ENCODE measurements at places on chromosomes 3 and 15.

DNA sequence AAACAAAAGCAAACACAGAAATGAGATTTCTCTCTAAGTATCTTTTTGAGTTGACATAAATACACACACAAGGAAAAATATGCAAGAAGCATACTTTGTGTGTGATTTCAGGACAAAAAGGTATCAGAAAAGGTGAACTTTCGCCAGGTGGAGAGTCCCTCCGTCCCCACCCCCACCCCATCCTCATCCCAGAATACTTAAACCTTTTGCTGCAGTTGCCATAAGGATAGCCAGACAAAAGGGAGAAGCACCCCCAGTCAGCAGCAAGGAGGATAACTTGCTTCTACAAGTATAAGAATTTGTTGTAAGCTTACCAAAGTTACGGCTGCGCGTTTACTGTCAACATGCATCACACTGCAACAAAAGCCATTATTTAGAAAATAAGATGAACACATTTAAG lies 10.3 kb downstream of the FOXP1 start:
- DNase-seq: no peak

DNA sequence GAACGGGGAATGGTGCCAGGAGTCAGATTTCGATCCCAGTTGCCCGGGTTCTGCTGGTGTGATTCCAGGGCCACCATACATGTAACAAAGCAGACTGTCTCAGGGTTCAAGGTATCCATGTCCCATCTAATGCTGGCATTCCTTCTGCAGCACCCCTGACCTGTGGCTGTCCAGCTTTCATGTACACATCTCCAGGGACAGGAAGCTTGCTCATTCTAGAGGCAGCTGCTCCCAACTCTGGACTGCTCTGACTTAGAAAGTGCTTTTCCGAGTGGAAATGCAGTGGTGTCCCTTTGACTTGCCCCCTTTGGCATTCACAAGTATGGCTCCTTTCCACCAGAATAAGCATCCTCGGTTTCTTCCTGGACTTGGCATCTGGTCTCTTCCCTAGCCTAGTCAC lies 30.9 kb downstream of the PML start:
- DNase-seq: no peak

DNA sequence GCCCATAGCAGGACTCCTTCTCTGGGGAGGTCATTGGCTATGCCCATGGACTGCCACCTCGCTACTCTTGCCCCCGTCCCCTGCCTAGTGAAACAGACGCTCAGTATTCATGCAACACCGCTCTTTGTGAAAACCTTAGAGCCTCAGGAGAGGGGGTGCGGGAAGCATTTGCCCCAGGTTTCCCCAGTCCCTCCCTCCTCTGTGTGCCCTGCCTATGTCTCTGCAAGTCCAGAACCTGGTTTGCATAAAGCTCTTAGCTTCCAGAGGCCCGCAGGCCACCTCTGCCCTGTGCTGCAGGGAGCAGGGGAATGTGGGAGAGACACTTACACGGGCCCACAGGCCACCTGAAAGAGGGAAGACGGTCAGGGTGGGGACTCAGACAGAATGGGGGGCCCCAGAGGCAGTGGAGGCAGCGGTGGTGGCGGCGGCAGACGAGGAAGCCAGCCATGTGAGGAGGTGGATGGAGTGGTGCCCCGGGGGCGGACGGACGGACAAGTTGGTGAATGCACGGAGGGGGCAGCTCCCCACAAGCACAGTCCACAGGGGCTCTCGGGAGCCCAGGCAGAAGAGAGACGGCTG lies 33.8 kb upstream of the CTSH start:
- no peak for DNase-seq

GRCh38 chr15:80828796-80829195 lies 49.6 kb downstream of the CEMIP start:
- no peak for DNase-seq

- no peak for DNase-seq
Observed at GRCh38 chr3:63467392-63467791, 185.1 kb upstream of the SNTN start.

GRCh38 chr3:100082714-100083113 lies 31.6 kb downstream of the FILIP1L start:
- no peak for DNase-seq

DNA sequence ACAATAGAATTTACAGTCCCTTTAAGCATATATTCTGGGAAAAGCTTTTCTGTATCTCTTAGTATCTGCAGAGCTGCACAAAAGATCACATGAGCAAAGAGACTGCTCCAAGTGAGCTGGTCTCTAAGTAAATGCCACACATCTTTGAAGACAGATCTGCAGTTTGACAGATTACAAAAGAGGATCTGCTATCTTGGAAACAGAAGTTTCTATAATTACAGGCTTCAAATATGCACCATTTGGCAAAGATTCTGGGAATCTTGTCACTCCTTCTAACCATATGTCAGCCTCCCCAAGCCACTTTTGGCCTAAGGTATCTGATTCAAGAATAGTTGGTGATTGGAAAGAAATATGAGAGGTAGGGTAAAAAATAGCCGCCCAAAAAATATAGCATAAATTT lies 9.6 kb upstream of the CFAP44 start:
- DNase-seq: peak; percentile 29

DNA sequence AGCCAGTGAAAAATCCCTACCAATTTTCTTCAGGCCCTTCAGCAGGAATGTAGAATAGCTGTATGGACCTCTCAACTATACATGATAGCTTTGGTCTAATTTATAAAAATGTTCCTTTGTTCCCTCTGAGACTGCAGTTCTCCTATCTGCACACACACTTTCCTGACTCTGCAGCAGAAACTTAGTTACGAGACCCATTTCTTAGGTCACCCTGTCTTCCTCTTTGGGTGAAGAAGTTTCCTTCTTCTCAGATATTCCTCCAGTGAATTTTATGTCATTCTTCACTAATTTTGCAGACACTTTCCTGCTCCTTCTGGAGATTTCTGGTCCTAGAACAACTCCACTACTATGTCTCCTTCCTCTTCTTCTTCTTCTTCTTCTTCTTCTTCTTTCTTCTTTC lies 42.6 kb downstream of the CD200R1L start:
- no peak for DNase-seq

DNA sequence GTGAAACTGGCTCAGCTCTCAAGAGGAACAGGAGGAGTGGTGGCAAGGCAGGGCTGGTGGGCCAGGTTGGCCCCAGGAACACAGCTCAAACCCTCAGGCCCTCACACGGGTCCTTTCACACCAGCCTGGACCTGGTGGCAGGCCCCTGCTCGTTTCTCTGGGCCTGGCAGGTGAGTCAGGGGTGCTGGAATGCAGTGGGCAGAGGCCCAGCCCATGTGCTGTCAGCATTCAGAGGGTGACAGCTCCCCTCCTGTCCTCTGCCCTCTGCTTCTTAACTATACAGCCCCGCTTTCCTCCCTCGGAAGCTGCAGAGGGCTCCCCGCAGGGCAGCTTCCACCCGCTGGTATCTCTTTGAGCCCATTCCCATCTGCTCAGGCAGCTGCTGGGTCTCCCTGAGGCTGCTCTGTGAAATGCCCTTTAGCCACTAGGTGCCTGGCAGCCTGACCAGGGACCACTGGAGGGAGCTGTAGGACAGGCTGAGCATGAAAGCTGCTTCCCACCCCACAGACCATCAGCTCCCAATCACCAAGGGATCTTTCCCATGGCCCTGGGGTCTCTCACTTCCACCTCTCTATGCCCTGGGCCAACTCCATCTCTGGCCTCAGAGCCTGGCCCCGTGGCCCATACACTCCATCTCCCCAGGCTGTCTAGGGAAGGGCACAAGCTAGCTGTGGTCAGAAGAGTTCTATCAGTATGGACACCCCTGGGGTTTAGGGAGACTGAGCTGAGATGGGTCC lies 24.8 kb downstream of the SHF start:
- DNase-seq: peak; percentile 51

- DNase-seq: no peak
Observed at GRCh38 chr15:67717776-67718175, 107.5 kb upstream of the SKOR1 start.

- DNase-seq: no peak
Observed at GRCh38 chr3:45952456-45952855, 9.2 kb downstream of the CXCR6 start.

DNA sequence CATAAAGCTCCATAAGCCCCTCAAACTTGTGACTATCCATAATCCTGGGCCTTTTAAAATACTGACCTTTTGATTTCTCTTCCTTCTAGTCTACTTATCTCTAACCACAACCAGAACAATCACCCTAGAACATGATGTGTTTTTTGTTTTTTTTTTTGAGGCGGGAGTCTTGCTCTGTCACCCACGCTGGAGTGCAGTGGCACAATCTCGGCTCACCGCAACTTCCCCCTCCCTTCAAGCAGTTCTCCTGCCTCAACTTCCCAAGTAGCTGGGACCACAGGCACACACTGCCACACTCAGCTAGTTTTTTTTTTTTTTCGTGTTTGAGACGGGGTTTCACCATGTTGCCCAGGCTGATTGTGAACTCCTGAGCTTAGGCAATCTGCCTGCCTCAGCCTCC lies 25.1 kb downstream of the VPS39 start:
- DNase-seq: no peak

- DNase-seq: no peak
Observed at GRCh38 chr15:47803767-47804166, 86.5 kb downstream of the SEMA6D start.

GRCh38 chr3:177599326-177599725 lies 402.0 kb upstream of the TBL1XR1 start:
- DNase-seq: no peak

DNA sequence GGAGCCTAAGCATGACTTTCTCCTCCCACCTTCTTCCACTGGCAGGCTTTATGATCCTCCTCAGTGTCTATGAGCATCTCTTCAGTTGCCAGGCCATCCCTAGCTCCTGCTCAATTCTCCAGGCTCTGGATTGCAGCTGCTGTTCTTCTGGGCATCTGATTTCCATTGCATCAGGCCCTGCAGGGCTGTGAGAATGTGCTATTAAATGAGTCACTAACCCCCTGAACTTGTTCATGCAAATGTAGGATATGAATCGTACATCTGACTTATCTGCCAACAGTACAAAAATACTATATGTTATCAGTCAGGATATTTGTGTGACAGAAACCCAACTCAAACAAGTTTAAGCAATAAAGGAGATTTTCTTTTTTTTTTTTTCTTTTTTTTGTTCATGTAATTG lies 11.9 kb downstream of the GPR176 start:
- no peak for DNase-seq

DNA sequence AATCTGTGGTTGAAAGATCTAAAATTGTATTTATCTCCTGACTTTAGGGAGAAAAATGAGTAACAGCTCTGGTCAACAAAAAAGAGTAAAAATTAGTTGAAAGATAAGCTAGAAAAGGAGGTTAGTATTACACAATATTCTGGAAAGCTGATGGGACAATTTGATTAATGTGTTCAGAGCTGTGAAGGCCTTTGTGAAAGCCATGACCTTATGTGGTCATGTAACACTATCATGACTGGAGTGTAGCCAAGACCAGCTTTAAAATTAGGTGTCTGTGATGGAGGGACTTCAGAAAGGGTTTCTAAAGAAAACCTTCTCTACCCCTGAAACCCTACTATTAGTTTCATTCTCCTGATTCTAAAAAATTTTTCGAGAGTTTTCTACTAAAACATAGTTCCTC lies 127.2 kb downstream of the NFKBIZ start:
- DNase-seq: no peak

DNA sequence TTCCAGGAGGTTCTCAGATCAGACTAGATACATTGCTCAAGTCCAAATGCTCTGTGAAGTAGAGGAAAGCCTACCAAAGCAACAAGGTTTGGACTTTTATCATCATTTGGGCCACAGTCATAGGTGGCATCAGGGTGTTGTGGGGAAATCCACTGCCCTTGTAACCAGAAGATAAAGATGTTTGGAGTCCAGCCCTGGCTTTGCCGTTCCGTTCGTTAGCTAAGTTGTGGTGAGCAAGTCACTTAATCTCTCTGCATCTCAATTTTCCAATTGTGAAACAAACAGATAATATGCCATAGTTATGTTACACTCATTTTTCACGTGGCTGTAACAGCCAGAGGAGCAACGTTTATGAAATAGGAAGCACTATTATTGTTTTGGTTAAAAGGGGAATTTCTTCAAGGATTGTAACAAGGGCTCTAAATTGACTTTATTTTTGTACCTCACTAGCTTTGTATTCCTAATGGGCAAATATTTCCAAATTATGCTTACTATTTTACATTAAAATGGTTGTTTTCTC lies 125.6 kb downstream of the CD47 start:
- DNase-seq: no peak

GRCh38 chr3:153443961-153444360 lies 281.9 kb downstream of the RAP2B start:
- no peak for DNase-seq

GRCh38 chr3:45515999-45516725 lies 78.4 kb upstream of the LIMD1 start:
- DNase-seq: no peak

GRCh38 chr3:170830580-170830979 lies 39.4 kb downstream of the RPL22L1 start:
- DNase-seq: no peak

DNA sequence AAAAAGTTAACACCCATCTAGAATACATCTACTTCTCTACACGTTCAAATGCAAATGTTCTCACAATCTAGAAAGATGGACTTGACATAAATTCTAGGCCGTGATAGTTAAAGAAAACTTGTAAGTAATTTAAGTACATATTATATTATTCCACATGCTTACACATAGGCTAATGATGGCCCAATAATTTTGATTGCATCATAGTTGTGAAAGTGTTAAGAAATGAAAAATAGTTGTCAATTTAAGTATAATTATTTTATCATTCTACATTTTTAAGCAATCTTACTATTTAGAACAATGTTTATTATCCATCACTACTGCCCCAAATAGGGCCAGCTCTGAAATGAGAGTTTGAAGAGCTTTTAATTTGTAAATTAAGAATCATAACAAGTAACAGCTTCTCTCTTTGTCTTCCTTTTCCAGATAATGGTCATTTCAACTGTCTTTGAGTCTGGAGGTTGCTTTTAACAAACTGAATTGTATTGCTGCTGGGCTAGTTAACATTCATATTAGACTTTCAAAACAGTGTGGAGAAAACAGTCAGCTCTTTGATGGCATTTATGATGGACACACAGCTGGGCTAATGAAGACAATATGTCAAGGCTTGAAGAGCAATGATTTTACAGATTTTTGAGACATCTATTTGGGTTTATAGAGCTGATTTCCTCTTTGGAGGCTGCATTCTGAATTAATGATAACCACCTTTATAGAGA lies 246.1 kb upstream of the KCNH8 start:
- no peak for DNase-seq

DNA sequence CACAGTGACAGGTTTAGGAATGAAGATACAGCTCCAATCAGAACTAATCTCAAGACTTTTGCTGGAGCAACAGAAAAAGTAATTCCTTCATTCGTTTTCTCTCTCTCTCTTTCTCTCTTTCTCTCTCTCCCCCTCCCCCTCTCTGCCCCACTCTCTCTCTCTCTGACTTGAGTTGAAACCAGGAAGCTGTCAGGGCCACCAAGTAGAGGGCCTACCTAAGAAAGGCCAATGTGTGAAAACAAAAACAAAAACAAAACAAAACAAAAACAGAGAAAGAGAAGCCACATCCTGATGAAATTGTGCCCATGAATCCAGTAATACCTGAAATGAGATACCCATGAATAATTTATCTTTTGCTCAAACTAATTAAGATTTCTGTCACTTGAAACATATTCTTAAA lies 72.9 kb downstream of the ATP8B4 start:
- no peak for DNase-seq

GRCh38 chr15:64883997-64884511 lies 27.6 kb upstream of the ANKDD1A start:
- no peak for DNase-seq

Measured in NCI-H446 treated with DMSO at 0.1 percent for 48 hours (cell line).